ENCODE measurements at places on chromosomes 2 and 18.

DNA sequence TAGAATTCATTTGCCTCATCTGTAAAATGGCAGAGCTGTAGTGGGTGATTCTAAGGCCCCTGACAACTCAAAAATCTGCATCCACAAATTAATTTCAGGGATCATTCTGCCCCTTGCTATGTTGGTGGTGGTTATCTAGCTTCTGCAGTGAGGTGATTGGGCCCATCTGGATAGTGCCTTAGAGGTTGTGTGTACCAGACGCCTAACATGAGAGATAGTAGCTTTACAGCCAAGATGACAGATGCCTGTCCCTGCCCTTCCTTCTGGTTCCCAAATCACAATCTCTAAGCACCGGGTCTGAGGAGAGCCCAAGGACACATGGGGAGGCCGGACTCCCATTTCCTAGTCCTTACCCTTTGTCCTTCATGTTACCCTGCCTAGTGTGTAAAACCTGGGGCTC lies 51.1 kb upstream of the TNP1 start:
- DNase-seq: no peak

- no peak for DNase-seq
Measured at GRCh38 chr18:21650311-21650710, 38.2 kb downstream of the SNRPD1 start.

DNA sequence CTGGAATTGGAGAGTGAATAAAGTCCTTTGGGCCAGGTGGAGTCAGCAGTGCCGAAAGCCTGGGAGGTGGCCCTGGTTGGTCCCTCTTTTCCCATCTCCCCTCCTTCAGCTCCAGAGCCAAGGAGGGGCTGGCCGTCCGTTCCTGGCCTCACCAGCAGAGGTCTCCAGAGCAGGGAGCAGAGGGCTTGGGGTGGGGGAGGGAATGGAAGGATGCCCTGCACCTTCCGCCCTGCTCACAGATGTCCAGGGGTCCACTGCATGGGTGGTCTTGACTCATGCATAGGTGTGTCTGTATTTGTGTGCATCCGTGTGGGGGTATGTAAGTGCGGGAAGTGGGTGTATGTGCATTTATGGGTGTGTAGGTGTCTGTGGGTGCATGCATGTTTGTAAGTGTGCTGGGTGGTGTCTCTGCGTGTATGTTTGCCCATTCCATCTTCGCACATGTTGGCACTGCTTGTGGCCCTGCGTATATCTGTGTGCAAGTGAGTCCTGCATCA lies 201.8 kb downstream of the ZFP36L2 start:
- DNase-seq: peak; percentile 7

DNA sequence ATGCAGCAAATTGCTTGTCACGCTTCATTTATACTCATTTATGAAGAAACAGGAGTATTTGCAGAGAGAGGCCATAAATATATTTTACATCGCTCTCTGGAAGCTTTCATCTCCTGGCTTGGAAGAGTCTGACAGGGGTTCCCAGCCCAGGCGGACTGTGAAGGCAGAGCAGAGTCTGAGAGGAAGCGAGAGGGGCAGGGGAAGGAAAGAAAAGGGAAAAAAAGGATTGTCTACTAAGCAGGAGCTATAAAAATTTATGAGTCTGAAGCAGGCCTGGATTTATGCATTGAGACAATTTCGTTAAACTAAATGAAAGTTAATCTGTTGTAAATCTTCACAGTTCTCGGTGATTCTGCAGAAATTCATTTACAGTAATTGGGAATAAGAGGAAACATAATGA lies 143.9 kb upstream of the GYPC start:
- DNase-seq: no peak

- no peak for DNase-seq
Measured at GRCh38 chr2:120669121-120669952, 66.3 kb upstream of the GLI2 start.

DNA sequence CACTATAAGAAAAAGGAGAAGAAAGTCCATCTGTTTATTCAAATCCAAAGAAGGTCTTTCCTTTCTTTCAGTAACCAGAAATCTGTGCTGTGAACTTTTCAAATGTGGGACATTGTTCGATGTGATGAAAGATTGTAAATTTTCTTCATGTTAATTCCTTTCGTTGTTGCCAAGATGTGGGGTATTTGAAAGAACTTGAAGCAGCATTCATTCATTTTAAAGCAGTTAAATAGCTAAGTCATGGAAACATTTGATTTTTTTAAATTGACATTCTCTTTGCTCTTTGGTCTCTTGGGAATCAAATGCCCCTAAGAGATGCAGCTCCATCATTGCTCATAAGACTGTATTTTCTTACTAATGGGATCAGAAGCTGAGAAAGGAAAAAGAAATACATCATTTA lies 93.7 kb upstream of the EHBP1 start:
- no peak for DNase-seq

GRCh38 chr18:58887613-58887963 lies 22.9 kb downstream of the ZNF532 start:
- no peak for DNase-seq

GRCh38 chr2:240856151-240856980 lies 12.3 kb upstream of the AGXT start:
- DNase-seq: no peak

DNA sequence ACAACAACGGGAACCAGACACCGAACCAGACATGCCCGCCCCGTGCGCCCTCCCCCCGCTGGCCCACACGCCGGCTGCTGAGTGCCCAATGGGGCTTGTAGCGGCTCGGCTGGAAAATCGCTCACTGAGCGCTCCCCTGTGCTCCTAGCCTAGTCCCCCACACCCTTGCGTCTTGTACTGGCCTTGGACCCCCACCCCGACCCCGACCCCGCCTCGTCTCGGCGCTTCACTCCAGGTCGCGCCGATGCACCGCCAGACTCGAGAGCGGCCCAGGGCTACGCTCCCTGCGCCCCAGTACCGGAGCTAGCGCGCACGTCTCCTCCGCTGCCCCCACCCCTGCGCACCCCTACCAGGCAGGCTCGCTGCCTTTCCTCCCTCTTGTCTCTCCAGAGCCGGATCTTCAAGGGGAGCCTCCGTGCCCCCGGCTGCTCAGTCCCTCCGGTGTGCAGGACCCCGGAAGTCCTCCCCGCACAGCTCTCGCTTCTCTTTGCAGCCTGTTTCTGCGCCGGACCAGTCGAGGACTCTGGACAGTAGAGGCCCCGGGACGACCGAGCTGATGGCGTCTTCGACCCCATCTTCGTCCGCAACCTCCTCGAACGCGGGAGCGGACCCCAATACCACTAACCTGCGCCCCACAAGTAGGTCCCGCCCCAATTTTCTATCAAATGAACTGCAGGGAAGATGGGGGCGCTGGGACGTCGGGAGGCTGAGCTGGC lies 1.5 kb downstream of the GAD1 start:
- DNase-seq: no peak

DNA sequence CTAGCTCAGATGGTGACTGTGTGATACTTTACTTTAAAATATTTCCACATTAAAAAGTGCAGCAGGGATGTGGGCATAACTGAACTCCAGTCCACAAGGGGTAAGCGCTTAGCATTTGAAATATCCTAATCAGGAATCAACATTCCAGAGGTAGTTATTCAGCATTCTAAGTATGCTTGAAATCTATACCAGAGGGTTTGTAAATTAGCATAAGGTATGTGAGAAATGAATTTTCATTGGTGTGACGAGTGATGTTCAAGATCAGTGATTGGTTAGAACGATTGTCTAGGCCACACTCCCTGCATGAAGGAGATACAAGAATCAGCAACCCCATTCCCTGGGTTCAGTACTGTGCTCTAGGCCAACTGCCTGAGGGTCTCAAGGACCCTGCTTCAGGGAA lies 42.6 kb downstream of the MAPK4 start:
- DNase-seq: no peak

- DNase-seq: no peak
Measured at GRCh38 chr2:172884336-172884735, 148.7 kb downstream of the RAPGEF4 start.

- no peak for DNase-seq
Measured at GRCh38 chr2:190235551-190236075, 84.0 kb downstream of the HIBCH start.

GRCh38 chr18:76056471-76057110 lies 438.5 kb downstream of the ZNF516 start:
- DNase-seq: no peak

DNA sequence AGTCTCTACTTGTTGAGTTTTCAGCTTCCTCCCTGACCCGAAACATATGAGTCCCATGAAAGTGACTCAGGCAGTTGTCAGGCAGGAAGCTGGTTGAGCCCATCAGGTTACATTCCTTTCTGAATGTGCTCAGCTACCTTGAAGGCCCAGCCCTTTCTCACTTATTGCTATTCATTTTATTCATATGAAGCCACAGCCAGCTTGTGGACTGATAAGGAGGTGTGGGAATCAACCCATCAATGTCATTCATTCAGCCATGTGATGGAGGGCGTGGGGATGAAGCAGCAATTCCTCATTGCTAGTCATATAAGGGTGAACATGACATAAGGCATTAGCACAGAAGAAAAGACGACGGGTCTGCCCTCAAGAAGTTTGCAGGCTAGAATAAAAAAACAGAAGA lies 5.3 kb upstream of the VPS4B start:
- no peak for DNase-seq

DNA sequence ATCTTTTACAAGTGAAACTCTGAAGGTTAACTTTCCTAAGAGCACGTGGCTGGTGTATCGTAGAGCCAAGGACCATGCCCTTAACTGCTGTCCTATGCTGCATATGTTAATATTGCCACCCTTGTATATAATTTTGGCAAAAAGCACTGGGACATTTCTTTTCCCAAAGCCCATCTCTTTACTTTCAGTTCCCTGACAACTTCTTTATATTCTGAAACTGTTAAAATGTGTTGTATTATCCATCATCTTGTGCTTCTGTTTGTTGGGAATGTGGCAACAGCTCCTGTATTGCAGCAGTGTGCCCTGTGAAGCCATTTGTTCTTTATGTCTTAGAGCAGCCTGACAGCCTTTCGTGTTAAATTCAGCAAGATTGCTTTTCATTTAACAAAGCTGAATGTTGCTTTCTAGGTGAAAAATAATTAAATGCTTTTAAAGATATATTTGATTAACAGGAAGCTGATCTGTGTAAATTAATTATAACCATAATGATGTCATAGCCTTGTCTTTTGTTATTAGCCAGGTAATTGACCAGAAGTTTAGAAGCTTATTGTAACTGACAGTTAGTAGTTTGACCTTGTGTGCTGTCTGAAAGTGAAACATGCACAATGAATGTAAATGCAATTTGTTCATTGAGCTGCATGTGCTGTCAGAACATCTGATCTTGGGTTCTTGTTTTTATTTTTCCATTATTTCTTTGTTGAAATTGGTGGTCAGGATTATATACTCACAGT lies 9.7 kb downstream of the RHBDD1 start:
- DNase-seq: no peak

- DNase-seq: peak; percentile 35
Measured at GRCh38 chr2:28681158-28681571, 70.5 kb upstream of the PPP1CB start.

- DNase-seq: no peak
Measured at GRCh38 chr2:112756207-112756606, 8.2 kb downstream of the CKAP2L start.

DNA sequence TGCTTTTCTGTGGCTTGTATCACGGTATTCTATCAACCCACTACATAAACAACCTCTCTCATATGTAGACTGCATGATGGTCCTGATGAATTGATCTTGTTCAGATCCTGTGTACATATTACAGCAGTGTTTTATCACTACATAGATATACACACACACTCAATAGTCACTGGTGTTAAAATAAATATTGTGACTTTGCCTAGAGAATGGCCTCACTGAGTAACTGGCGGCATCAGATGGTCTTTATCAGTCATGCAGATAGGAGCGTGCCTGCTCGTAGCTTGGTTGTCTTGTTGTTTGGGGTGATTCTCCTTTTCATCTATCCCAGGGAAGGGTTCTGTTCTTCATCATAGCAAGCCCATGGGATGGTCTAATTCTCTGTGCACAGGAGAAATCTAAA lies 18.4 kb upstream of the CTAGE1 start:
- no peak for DNase-seq

GRCh38 chr2:191265311-191266170 lies 20.3 kb downstream of the MYO1B start:
- no peak for DNase-seq

DNA sequence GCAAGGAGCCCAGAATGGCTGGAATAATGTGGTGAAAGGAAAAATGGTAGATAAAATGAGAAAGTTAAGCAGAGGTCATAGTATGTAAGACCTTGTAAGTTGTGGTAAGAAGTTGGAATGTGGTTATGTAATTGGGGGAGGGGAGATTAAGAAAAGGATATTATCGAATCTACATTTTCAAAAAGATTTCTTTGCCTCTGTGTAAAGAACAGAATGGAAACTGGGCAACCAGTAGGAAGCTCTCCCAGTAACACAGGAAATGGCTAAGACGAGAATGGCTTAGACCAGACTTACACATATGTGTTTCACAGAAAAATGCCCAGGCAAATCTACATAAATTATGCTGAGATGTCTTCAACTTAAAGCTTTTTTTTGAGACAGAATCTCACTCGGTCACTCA lies 13.2 kb downstream of the MEMO1 start:
- DNase-seq: no peak

- DNase-seq: no peak
Measured at GRCh38 chr2:8956774-8957173, 46.7 kb downstream of the MBOAT2 start.

- DNase-seq: no peak
Measured at GRCh38 chr2:61718965-61719364, 134.9 kb downstream of the FAM161A start.

- DNase-seq: no peak
Measured at GRCh38 chr18:61076986-61077385, 256.2 kb upstream of the CDH20 start.

- no peak for DNase-seq
Measured at GRCh38 chr2:433216-433615, 145.3 kb upstream of the ALKAL2 start.

GRCh38 chr2:9390151-9390850 lies 33.0 kb downstream of the ITGB1BP1 start:
- DNase-seq: no peak

DNA sequence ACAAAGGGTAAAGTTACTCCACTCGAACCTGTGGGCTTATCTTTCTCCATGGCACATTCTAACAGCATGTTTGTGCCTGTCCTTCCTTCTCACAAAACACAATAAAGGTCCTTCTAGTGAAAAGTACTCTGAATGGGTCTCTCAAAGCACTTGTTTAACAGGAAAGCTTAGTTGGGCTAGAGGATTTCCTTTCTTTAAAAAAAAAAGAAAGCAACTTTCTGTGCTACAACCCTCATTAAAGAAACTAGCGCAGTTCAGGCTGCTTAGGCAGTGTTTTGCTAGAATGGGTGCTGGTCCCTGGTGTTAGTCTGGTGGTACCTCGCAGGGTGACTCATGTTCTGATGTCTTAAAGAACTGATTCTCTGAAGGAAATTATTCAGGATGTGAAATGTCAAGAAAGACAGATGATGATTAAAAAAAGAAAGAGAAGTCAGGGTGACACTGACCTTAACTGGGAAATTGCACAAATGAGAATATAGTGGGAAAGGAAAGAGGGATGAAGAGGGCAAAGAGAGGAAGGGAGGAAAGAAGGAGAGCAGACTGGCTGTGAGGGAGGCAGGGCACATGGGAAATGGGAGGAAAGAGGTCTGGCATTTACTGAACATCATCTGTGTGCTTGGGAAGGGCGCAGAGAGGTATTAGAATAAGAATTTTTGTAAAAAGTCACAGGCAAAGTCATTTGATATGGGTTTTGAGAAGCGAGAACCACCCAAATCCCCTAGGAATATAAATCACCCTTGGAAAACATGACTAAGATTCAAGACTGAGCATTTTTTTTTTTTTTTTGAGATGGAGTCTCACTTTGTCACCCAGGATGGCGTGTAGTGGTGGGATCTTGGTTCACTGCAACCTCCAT lies 74.9 kb downstream of the ATP8B1 start:
- no peak for DNase-seq

Data from stimulated activated CD4-positive, alpha-beta T cell treated with anti-CD3 and anti-CD28 coated beads, Interleukin-15, amount 100 ng/mL, for 1 hour (primary cell).